ENCODE measurements at places on chromosomes 4 and X. TPM values are rescaled to one million over a fixed set of nuclear protein-coding genes. Genes with fewer than 3 reads are reported as not detected.

Gene PDCL2
- polyA plus RNA-seq = not detected

Gene DCTD
- 66.2 TPM for polyA plus RNA-seq

Gene TNIP3
- 0.15 TPM for polyA plus RNA-seq

Gene ARSD
- polyA plus RNA-seq = 9.4 TPM

Gene NDST3
- polyA plus RNA-seq = not detected

Gene TEC
- polyA plus RNA-seq = 0.49 TPM

DNA sequence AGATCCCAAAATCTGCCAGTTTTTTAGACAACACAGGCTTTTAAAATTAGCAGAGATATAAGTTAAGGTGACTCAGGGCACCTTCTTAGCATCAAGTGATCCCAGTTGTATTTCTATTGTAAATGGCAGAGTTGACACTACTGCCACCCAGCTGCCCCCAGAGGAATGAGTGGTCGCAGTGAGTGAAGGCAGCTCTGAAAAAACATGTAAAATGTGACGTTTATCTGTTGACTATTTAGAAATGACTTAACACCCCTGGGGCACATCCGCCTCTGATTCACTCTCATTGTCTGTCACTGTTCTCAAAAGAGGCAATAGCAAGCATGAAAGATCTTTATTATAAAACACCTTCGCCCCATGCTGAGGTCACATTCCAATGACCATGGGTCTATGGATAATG lies 592.4 kb downstream of the ACTRT1 start:
- DNase-seq = no peak

- DNase-seq = no peak
Observed at GRCh38 chr4:20176881-20177280, 74.8 kb upstream of the SLIT2 start.

- DNase-seq = no peak
Observed at GRCh38 chr4:153532636-153533035, 66.5 kb downstream of the TMEM131L start.

GRCh38 chr4:137526681-137527080 lies 5.6 kb downstream of the PCDH18 start:
- DNase-seq = no peak

- DNase-seq = no peak
Observed at GRCh38 chr4:53380221-53380620, 2.8 kb downstream of the FIP1L1 start.

GRCh38 chr4:184583738-184584502 lies 65.3 kb downstream of the CASP3 start:
- no peak for DNase-seq

GRCh38 chr4:126267689-126268088 lies 952.9 kb downstream of the FAT4 start:
- DNase-seq = no peak

- DNase-seq = no peak
Observed at GRCh38 chrX:126489116-126489695, 63.4 kb downstream of the DCAF12L1 start.

GRCh38 chr4:127533028-127533700 lies 99.6 kb upstream of the INTU start:
- peak; percentile 88 for DNase-seq

GRCh38 chr4:15654593-15655222 lies 449 bp downstream of the FBXL5 start:
- peak; percentile 55 for DNase-seq

DNA sequence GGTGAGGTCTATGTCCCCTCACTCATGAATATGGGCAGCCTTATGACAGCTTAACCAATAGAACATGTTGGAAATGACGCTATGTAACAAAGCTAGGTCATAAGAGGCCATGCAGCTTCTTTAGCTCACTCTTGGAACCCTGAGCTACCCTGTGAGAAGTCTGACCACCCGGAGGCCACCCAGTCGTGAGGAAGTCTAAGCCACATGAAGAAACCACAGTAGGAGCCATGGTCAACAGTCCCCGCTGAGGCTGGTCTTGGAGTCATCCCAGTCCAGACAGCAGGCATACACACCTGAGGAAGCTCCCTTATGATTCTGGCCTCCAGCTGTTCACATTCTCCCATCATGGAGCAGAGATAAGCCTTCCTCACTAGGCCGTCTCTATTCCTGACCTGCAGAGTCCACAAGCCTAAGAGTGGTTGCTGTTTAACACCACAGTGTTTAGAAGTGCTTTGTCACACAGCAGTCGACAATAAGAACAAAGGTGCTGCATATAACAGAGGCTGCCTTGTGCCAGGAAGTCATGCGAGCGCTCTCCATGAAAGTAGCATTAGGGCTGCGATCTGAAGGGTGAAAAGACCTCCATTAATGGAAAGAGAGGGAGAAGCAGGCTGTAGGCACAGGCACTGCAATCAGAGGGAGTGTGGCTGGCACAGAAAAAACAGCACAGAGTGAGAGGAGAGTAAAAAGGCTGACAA lies 38.2 kb downstream of the TSPAN5 start:
- no peak for DNase-seq

GRCh38 chrX:72366701-72367454 lies 61.2 kb upstream of the CITED1 start:
- no peak for DNase-seq

- DNase-seq = peak; percentile 55
Observed at GRCh38 chrX:153875391-153876111, 10.4 kb downstream of the L1CAM start.

DNA sequence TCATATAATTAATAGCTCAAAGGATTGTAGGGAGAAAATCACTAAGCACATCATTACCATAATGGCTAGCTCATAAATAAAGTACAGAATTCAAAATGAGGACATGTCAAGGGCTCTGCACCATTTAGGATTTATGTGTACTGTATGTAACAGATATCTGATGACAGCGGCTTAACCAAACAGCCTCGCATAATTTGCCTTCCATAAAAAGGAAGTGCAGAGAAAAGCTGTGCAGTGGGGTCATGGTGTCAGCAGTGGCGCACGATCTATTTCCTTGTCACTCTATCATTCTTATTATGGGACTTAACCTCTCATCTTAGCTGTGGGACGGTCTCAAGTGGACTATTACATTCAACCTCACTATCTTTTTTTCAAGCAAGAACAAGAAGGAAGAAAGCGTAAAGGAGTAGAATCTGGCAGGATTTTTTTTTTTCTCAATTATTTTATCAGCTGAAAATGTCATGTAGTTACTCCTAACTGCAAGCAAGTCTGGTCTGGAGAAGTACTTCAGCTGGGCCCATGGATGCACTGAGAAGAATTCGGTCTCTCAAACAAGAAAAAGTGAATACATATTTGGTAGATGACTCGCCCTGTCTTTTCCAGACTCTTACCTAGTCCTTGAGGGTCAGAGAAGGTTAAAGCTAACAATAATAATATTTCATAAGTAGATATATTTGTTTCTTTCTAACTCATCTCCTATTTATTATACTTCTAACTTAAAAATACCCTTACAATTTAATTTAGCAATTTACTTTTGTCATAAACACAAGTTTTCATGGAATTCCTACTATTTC lies 94.6 kb downstream of the COX18 start:
- no peak for DNase-seq

- DNase-seq = peak; percentile 29
Observed at GRCh38 chrX:41180194-41180908, 95.1 kb downstream of the USP9X start.

- DNase-seq = no peak
Observed at GRCh38 chr4:94536049-94536448, 84.3 kb downstream of the PDLIM5 start.

GRCh38 chrX:17564689-17565409 lies 172.4 kb upstream of the SCML1 start:
- no peak for DNase-seq

GRCh38 chr4:77074981-77075855 lies 571 bp downstream of the CCNI start:
- peak; percentile 82 for DNase-seq
